ENCODE measurements at places on chromosomes 7 and 10.

DNA sequence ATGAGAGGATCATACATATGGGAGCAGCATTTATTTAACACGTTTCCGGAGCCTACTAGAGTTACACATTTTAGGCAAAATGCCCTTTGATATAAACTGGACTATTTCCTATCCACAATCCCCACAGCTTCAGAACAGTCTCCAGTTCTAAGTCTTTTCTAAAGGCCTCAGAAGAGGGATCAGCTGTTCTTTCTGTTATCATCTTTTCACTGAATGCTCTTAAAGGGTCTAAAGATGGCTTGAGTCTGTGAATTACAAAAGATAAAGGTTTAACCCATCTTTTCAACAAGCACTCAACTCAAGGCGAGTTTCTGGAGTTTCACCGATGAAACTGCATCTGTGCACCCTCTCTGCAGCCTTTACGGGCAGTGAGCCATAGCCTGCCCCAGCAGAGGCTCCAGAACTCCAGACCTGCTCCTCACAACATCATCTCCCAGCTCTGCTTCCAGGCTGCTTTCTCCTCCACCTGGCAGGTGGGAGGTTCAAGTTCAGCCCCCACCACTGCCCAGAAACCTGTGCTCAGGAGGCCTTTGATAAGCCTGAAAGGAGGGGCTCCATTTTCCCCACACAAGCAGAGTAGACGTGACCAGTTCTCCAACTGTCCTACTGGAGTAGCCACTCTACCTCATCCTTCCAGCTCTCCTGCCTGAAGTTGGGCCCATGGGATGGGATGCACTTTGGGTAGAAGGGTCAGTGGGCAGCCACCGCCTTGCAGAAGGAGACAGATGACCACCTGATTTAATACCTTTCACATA lies 53.4 kb downstream of the HSPA12A start:
- no peak for DNase-seq

DNA sequence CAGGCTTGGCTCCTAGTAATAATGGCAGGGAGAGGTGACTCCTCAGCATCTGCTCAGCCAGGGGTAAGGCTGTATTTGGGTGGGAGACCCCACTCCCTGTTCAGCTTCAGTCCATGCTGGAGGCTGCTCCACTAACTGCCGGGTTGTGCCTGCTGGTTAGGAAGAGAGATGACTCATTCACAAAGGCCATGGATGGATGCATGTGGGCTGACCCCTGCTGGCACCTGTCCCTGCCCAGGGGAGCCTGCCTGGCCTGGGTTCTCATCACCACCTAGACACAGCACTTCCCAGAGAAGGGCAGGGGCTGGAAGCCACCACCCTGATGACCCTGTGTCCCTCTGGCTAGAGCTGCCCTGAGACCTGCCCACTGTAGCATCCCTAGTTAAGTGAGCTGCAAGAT lies 59.0 kb downstream of the VSTM4 start:
- no peak for DNase-seq

GRCh38 chr7:23474829-23475575 lies 4.7 kb upstream of the IGF2BP3 start:
- no peak for DNase-seq

GRCh38 chr7:39587393-39587792 lies 21.2 kb downstream of the YAE1 start:
- peak; percentile 61 for DNase-seq

DNA sequence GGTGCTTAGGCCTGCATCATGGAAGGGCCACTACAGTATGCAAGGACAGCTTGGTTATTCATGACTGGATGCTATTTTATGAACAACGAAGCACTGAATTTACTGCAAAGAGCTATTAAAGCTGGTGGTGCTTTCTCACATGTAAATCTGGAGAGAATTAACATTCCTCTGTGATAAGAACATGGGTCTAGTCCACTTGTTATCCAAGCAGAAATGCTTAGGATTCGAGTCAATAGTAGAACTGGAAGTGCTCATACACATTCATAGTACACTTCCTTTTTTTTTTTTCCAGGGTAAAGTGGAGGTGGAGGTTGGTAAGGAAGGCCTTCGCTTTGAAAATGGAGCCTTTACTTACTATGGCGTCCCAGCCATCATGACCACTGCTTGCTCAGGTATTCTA lies 35.0 kb downstream of the CNNM1 start:
- DNase-seq, result peak; percentile 79

DNA sequence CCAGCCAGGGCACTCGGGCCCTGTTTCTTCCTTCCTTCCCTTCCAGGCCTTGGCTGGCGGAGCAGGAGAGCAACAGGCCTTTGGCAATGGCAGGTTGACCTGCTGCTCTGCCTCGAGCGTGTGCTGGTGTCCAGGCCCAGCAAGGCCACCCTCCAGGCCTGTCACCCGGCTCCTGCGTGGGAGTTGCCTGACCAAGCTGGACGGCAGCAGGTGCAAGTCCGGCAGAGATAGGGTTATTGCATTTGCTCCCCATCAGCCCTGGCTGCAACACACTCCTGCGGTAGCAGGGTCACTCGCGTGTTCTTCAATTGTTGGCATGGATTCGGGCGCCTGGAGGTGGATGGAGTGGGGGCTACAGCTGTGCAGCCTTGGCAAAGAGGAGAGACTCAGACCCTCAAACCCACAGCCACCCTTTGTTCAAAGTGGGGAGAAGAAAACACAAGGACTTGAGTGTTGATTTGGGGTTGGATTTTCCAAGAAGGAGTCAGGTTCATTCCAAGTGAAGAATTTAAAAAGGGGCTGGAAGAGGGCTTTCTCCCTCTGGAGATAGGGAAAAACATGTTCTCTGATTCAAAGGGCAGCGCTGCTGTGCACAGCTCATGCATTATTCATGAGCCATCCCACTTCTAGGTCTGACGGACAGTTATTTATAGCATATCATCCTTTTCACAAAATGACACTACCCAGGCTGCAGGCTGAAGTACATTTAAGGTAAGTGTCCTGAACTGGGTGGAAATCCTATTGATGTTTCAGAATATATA lies 64.2 kb upstream of the PITRM1 start:
- DNase-seq, result no peak

- peak; percentile 88 for DNase-seq
Measured at GRCh38 chr10:10208196-10208595, 809.5 kb upstream of the CELF2 start.

DNA sequence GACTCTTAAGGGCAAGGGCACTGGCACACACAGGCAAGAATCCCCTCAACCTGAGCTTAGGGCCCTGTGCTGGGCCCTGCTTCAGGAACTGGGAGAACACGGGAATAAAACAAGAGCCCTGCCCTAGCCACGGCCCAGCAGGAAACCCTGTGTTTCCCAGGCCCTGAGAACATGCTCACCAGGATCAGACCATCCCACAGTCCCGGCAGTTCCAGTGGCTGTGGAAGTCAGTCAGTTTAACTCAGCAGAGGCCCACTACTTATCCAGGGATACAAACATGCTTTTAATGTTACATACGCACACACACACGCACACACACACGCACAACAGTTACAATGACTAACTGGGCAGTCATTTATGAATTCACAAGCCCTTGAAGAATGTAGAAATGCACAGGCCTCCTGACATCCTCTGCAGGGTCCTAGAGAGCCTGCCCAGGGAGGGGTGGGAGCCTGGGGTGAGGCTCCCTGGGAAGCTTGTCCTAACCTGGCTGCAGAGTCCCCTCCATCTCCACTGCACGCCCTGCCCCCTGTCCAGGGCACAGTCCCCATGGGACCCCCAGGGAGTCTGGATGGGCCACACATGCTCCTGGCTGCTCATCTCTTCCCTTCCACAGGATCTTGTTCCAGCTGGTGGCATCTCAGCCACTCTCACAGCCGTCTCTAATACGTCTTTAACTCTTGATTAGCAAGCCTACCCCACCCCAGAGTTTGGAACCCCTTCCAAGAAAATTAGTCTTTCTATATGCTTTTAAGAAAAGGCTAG lies 97.6 kb downstream of the TCERG1L start:
- DNase-seq, result peak; percentile 63

- no peak for DNase-seq
Measured at GRCh38 chr7:35768346-35768745, 32.5 kb upstream of the SEPTIN7 start.
